ENCODE measurements at places on chromosomes 5 and 9.

DNA sequence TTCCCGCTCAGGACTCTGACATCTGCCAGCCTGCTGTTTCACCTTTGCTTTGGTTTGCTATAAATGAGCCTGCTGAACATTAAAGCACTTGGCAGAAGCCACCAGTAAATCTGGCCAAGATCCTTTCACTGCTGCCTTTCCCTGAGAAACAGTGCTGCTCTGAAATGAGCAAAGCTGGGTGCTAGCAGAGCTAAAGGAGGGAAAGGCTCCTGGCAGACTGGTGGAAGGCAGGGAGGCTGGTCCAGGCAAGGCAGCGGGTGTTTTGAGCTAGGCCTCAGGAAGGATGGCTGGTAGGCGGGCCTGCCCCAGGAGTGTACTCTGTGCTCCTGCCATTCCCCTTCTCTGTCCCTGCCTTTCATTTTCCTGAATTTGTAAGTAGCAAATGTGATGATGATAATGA is 52.5 kb upstream of the PTGS1 start:
- DNase-seq = no peak

DNA sequence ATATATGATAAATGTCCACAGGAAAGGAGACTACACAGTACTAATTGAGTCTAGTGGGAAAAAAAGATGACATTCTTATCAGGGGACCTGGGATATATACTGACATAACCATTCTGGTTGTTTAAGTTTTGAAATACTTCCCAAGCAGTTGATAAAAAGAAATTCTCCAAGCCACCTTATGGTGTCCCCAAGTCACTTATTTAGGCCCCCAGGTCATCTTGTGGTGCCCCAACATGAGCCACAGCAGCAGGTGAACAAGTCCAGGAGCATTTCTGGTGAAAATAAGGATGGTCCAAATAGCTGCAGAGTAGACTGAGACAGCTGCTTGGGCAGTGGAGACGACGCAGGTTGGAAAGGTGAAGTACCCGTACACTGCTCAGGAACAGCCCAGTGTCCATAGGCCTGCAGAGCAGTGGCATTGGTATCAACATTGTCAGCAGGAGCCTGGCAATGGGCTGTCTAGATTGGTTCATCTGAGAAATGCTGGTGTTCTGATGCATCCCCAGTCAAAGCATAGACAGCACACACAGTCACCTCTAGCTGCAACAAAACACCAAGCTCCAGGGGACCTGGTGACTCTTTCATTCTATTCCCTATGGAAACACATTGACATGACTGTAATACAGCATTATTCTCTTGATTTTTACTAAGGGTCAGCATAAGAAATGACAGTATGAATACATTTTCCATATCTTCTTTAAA is 430.6 kb downstream of the NR2F1-AS1 start:
- no peak for DNase-seq

- DNase-seq = no peak
These were observed 113.3 kb upstream of the ZNF608 start for GRCh38 chr5:124859556-124860290.

DNA sequence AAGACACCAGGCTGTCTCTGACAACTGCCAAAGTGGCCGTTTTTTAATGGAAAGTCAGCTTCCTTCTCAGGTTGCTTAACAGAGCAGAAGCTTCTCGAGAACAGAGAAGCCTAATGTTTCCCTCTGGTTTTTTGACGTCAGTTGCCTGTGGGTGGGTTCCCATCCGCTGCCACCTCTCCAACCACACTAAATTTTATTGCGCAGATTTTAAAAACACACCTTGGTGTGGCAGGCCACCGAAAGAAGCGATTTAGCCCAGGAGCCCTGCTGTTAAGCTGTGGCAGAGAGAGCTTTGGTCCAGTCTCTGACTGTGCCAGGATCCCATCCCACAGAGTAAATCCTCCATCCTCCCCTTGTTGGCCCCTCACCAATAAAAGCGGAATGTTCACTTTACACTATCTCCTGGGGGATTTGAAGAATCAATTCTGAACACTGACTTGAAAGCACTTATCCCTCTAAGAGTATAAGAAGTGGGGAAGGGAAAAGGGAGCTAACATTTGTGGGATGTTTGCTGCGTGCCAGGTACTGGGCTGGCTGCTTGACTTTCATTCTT is 181.6 kb downstream of the AOPEP start:
- no peak for DNase-seq

DNA sequence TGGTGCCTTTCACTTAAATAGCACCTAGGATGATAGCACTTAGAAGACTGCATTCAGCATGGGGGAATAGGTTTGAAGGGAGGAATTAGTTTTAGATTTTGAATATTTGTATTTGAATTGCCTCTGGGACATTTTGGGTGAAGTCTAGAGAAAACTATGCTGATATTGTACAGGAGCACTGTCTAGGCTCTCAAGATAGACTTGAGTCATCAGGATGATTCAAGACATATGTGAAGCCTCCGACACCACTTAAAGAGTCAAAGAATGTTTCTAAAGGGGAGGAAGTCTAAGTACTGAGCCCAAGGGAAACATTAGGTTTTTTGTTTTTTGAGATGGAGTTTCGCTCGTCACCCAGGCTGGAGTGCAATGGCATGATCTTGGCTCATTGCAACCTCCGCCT is 63.9 kb upstream of the CCDC180 start:
- DNase-seq = no peak

GRCh38 chr5:88955403-88955802 is 72.4 kb upstream of the MEF2C start:
- no peak for DNase-seq

GRCh38 chr9:72704688-72705375 is 183.4 kb downstream of the TMC1 start:
- no peak for DNase-seq

- no peak for DNase-seq
These were observed 12.5 kb upstream of the C5orf63 start for GRCh38 chr5:127085796-127086195.

DNA sequence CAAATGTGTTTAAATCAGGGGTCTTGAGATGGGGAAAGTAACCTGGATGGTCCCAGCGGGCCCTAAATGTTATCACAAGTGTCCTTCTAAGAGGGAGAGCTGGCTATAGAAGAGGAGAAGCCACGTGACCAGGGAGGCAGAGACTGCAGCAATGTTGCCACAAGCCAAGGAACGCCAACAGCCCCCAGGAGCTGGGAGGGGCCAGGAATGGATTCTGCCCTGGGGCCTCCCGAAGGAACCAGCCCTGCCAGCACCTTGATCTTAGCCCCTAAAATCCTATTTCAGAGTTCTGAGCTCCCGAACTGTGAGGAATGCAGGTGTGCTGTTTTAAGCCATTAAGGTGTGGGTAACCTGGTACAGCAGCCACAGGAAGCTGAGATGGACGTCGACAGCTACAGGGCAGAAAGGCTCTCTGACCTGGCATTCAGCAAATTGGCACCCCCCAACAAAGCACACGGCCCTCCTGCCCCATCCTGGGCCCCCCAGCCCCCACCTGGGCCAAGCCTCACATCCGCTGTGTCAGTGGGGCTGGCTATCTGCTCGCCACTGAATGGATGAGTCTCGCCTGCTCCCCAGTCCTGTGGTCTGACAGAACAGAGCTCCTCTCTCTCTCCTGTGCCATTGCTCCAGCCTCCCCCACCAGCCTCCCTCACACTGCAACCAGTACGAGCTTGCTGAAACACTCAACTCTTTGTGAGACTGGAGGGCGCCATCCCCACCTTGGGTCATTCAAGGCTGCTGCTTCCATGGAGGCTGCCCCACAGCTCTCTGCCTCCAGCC is 78.8 kb downstream of the ADAMTS2 start:
- no peak for DNase-seq

DNA sequence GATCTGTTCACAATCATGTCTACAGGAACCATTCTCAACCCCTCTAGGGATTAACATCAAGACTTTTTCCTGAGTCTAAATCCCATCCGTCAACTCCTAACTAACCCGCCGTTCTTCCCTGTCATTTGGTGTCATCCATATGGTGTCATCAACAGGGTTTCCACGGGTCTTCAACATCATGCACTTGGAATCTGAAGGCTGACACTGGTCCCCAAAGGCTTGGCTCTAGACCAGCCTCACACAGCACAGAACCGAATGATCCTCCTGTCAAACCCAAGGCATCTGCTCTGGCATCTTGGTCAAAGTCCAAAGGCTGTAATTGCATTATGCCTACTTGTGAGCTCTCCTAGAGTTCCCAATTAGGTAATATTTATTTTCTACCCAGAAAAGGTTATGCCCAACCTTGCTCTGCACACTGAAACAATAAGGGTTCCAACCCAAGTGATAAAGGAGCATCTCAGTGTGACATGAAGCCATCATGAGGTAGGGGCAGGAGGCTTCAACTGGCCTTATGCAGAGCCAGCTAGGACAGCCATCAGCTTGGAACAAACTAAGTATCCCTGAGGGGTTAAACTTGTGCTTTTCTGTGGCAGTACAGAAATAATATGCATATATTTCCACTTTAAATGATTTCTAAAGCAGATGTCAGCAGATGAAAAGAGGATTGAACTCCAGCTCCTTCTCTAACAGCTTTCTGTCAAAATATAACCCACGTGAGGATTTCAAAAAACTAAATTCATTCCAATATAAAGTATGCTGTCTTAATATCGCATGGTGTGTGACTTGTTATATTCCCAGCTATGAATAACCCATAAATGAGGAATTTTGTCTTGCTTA is 13.9 kb downstream of the ENC1 start:
- no peak for DNase-seq

DNA sequence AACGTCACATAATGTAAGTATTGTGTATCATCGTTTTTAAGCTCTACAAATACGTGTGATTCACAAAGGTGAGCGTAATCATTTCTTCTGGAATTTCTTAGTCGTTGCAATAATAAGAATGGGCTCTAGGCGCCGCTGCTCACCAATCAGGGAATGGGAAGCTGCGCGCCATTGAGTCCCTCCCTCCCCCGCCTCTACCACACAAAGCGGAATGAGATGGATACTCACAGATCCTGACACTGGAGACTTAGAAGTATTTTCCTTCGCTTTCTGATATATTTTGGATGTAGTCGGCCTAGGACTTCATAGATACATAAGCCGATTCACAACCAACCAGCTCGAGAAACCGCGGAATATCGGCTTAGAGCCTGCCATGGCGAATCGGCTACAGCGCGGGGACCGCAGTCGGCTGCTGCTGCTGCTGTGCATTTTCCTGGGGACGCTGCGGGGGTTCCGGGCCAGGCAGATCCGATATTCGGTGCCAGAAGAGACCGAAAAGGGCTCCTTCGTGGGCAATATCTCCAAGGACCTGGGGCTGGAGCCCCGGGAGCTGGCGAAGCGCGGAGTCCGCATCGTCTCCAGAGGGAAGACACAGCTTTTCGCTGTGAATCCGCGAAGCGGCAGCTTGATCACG is at the start of gene PCDHGA11:
Gene PCDHGA11, plus strand, starts transcription at position 197 of the 634 bp plus-strand sequence. Its CDS starts 177 bp downstream, at position 374.
- peak; percentile 52 for DNase-seq

GRCh38 chr9:106020186-106020585 is 325.8 kb downstream of the TMEM38B start:
- DNase-seq = no peak

DNA sequence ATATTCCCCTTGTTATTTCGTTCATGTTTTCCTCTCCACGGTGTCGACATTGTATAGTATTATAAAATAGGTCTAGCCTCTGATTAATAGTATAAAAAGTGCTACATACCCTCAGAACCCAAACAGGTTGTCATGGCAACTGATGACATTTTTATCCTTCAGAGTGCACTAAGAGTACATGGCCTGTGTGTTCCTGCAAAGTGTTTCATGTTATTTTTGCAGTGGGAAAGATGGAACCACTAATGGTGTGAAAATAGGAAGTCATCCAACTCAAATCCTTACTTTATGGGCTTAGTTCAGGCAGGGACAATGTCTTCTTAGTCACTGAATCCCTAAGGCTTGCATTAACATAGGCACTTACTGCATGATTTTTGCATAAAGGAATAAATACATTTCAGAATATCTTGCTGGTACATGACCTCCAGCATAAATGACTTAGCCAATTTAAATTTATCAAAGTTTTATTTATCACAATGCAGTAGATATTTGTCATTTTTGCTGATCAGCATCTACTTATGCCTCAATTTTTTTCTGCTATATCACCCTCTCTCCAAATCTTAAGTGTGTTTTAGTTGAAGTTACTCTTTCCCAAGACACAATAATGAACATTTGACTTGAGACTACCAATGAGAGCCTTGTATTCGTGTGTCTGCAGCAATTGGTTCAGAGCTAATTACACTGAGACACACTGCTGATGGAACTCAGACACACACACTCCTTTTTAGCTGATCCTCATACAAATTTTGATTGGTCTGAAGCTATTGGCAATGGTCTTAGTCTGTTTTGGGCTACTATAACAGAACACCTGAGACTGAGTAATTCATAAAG is 243.7 kb downstream of the KCTD16 start:
- no peak for DNase-seq

DNA sequence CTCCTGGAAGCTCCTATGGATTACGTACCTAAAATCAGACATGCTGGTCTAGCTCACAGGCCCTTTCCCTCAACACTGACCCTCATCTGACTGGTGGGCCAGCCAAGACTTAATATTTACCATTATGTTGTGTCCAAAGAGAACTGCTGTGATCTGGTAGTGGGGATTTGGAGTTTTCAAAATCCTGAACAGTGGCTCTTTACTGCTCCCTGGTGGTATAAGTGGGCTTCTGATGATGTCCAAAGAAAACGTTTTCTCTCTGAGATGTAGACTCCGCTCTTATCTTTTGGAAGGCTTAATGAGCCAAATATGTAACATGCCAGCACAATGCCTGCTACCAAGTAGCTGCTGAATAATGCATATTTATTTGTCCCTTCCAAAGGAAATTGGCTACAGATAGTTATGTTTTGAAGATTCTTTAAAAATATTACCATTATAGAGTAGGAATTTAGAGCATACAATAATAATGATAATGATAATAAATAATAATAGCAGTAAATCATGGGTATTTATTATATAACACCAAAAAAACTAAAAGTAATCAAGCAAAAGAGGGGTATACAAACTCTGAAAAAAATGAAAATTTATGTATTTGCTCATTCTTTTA is 406.6 kb upstream of the TNC start:
- peak; percentile 30 for DNase-seq

- DNase-seq = no peak
These were observed 39.3 kb upstream of the PHYKPL start for GRCh38 chr5:178271726-178272479.

DNA sequence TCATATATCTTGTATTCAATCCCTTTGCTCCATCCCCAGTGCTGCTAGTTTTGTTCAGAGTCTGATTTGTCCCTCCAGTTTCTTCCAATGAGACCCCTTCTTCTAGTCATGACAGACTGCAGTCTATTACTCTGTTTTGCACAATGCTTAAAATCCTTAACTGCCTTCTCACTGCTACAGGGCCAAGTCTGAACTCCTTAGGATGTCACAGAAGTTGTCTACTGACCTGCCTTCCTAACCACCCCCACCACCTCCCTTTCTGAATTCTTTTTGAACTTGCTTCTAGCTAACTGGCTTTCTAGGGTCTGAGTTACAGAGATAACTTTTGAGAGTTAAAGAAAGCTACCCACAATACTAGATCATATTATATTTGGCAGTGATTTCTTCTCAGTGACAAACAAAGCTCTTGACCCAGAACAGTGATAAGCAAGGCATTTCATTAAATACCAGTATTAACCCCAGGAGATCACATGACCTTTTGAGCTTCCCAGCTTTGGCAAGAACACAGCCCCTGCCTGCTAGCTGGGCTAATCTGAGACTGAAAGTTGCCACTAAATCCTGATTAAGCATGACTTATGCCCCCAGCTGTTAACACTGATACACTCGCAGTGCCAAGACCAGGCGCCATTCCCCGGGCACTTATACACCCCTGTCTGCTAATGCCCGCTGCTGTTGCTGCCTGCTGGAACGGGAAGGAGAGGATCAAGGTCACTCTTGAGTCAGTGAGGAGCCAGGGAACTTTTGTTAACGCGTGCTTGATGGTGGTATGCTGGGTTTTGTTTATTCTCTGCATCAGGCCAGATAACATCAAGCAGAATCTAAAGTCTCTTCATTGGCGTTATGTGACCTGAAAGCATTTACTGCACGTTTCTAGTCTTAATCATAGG is 36.4 kb upstream of the ADAMTSL1 start:
- no peak for DNase-seq

GRCh38 chr5:155591273-155591672 is 577.7 kb downstream of the KIF4B start:
- DNase-seq = no peak
